ENCODE measurements at places on chromosomes 12 and 14. TPM values are rescaled to one million over a fixed set of nuclear protein-coding genes. Genes with fewer than 3 reads are reported as not detected.

RNASE3 gene
- not detected for total RNA-seq

SLC7A8 gene
- 9.4 TPM for total RNA-seq

NANOG gene
- total RNA-seq = not detected

MYO1A gene
- 0.40 TPM for total RNA-seq

CD163L1 gene
- 1.6 TPM for total RNA-seq

- no peak for DNase-seq
These were observed 1822.9 kb upstream of the FLRT2 start for GRCh38 chr14:83707056-83707455.

GRCh38 chr12:131917711-131918306, 11.3 kb upstream of the PUS1 start:
- no peak for DNase-seq

GRCh38 chr12:53097207-53097563, 282 bp upstream of the IGFBP6 start:
- DNase-seq = no peak

- no peak for DNase-seq
These were observed 202.7 kb downstream of the PRKD1 start for GRCh38 chr14:29724991-29725390.

- no peak for DNase-seq
These were observed 2.2 kb downstream of the CNOT2 start for GRCh38 chr12:70245458-70245857.

DNA sequence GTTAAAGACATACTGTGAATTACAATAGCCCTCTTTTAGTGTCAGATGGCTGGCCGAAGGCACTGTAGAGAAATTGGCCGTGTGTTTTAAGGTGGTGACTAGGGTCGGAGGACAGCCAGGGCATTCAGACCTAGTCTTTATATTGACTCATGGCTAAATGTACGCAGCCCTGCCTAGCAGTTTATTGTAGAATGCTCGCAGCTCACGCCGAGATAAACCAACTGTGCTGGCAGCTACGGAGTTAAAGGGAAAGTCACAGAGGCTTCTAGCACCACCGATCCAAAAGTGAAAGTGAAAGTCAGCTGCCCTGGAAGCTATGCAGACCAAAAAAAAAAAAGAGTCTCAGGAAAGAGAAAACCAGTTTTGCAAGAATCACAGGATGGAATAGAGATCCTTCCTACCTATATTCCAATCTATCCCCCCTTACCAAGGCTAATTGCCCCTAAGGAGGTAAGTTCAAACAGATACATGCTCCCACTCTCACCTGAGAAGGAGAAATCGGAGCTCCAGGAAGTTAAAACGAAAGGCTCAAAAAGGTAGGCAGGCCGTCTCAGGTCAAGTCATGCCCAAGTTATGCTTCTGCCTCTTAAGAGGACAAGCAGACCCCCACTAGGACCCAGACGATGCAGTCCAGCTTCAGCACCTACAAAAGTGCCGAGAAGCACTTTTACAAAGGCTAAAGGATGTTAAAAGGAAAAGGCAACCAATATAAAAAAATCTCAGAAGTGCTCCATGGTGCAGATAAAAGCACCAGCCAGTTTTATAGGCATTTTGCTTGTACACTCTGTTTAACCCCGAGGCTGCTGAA, 24.8 kb downstream of the KLRK1 start:
- no peak for DNase-seq

Data from neural crest cell (in vitro differentiated cells).